ENCODE measurements at places on chromosomes 16 and 17.

GRCh38 chr16:78494674-78495073 is 395.2 kb downstream of the WWOX start:
- no peak for DNase-seq

DNA sequence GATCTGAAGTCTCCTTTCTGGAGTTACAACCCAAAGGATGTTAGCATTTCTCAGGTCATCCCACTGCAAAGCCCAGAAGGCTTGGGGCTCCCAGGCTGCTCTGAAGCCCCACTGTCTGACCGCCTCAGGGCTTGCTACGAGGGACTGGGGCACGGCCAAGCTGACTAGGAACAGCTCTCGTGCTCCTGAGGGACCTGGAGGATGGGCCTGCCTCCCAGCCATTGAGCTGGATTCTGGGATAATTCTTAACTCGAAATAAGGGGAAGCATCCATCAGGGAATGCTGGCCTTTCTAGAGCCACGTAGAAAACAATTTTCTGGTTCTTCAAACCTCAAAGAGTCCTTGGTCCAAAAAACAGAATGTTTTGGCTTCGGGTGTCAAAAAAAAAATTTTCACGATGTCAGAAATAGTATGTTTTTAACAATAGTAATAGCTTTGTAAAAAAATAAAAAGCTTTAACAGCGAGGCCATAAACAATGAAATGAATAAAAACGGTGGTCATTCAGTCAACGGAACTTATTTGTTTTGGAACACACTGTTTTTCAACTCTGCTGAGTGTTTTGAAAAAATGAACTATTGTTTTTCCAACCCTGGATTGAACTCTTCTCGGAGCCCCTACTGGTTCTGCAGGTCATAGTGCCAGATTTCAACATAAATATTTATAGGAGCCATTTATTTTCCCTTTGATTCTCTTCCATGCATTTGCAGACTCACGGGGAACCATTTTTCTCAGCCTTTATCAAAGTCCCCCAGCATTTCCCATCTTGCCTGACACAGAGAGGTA is 16.4 kb upstream of the HERPUD1 start:
- DNase-seq, result no peak

GRCh38 chr16:3938471-3938842 is 57.9 kb upstream of the CREBBP start:
- no peak for DNase-seq

- no peak for DNase-seq
These were observed 26.0 kb downstream of the NECAB2 start for GRCh38 chr16:83994087-83994486.

GRCh38 chr17:49226771-49227435 is 3.7 kb downstream of the PHOSPHO1 start:
- DNase-seq, result no peak

GRCh38 chr16:55577887-55578286 is 11.4 kb downstream of the CAPNS2 start:
- no peak for DNase-seq

DNA sequence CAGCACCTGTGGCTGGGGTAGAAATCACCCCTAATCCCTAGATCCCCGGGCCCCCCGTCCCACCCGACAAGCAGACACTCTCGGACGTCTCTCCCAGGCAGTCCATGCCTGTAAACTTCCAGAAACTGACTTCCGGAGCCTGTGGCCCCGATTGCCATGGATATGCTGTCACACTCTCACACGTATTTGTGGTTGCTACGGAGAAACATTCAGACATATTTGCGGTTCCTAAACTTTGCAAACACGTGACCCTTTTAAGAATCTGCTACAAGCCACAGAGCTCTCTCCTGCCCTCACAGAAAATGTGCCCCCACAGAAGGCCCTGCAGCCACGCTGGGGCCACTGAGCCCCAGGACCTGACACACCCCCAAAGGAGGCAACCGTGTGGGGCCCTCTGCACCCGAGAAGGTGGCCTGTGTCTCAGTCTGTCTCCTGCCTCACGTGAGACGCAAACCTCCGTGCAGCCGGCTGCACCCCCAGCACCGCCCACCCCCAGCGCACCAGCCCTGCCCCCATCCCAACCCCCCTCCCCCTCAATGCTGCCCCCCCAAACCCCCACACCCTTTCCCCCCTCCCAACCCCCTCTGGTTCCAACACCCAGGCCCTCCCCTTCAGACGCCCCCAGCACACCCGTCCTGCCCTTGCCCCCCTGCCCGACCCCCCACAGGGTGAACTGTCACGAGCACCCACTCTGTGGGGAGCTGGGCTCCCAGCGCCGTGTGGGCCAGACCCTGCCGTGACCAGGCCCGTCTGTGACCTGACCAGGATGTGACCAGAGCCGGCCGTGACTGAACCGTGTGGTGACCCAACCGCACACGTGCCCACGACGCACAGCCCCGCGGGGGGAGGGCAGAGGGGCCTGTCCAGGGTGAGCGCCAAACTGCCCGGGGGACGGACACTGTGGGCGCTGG is 66.3 kb upstream of the METRNL start:
- peak; percentile 5 for DNase-seq

DNA sequence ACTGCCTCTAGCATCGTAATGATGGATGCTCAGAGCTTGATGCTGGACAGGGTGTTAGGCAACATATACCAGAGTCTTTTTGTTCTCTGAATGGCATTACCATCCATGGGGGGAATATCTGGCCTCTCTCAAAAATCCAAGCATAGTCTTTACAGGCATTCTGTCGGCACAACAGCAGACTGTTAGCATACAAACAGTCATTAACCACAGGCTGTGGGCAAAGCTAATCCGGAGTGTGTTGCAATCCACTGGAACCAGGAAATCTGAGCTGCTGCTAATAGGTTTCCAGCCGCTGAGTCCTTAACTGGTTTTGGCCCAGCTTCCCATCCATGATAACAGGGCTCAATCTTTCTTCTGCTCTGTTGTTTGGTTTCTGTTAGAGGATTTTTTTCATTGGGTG is 371.9 kb downstream of the HS3ST3B1 start:
- no peak for DNase-seq

GRCh38 chr16:53168744-53169143 is 114.0 kb downstream of the CHD9 start:
- DNase-seq, result no peak

DNA sequence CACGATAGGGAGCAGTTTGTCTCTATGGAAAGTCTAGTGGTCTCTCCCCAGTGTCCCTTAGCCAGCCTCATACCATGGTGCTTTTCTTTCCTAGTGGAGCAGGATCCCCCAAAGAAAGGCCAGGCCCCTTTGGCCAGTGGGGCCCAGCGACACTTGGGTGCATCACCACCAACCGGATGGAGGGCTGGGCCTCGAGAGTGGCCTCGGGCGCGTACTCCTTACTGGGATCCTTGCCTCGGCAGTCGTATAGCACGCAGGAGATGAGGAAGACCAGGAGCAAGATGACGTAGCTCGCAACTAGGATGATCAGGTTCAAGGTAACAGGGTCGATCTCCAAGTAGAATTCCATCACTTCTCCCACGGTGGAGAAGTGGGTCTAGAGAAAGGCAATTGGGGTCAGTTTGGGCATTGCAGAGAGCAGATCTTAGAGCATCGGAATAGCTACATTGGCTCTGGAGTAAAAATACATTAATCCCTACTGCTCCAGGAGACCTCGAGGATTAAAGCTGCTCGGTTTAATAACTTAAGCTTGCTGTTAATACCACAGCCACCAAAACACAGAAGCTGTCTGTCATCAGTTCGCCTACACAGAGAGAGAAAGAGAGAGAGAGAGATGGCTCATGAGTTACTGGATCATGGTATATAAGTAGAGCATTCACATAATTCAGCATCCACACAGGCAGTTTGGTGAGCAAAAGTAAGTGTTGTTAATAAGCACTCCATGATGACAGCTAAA is at the start of gene SMIM36:
Gene SMIM36, minus strand, starts transcription at position 467 of the 736 bp plus-strand sequence.
- DNase-seq, result no peak

DNA sequence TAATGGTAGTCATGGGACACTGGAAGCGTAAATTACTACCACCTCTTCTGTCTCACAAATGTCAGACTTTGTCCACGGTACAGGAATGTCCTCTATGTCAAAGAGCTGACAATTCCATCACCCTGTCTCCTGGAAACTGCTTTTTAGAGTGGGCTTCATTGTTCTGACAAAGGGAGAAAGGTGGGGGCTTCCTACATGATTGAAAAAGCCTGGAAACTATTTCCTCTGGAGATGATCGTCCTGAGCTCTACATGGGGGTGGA is 53.1 kb downstream of the VAT1L start:
- DNase-seq, result no peak

DNA sequence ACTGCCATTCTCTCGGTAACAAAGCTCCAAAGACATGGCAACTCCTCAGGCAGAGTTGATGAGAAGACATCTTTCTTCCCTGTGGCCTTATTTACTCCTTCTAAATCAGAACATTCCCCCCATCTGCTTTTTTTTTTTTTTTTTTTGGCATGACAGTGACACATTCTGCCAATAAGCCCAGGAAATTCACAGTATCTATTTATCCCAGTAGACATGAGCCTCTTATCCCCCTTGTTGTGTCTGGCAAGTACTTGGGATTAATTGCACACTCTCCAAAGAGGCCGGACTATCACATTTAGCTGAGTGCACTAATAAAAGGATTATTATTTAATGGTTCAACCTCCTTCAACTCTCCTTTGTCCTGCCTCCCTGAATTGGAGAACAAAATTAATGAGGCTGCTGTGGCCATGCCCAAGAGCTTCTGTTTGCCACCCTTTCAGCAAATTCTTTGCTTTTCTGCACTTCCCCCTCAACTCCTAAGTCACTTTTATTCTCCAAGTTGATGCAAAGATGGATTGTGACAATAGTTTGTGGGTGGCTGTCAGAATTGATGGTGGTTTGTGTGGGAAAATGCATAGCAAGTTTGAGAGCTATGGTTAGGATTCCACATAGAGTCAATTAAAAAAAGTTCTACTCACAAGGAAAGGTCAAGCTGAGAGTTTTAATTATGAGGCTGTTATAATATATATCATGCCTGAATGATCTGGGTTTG is 47.2 kb downstream of the GPR139 start:
- DNase-seq, result no peak

DNA sequence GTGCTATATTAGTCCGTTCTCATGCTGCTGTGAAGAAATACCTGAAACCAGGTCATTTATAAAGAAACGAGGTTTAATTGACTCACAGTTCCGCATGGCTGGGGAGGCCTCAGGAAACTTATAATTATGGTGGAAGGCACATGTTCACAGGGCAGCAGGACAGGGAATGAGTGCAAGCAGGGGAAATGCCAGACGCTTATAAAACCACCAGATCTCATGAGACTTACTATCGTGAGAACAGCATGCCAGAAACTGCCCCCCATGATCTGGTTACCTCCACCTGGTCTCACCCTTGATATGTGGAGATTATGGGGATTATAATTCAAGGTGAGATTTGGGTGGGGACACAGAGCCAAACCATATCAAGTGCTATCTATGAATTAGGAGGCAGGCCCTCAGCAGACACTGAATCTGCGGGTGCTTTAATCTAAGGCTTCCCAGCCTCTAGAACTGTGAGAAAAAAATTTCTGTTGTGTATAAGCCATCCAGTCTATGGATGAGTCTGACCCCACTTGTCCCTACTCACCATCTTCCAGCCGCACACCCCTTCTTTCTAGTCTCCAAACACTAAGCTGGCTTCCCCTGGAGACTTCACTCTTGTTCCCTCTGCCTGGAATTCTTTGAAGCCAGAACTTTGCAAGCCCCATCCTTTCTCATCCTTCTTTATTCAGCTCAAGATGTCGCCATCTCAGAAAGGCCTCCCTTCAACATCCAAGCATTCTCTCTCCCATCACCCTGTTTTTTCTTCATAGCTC is 772 bp upstream of the NUP93 start:
- no peak for DNase-seq

GRCh38 chr17:12098568-12098967 is 77.9 kb downstream of the MAP2K4 start:
- DNase-seq, result peak; percentile 6

DNA sequence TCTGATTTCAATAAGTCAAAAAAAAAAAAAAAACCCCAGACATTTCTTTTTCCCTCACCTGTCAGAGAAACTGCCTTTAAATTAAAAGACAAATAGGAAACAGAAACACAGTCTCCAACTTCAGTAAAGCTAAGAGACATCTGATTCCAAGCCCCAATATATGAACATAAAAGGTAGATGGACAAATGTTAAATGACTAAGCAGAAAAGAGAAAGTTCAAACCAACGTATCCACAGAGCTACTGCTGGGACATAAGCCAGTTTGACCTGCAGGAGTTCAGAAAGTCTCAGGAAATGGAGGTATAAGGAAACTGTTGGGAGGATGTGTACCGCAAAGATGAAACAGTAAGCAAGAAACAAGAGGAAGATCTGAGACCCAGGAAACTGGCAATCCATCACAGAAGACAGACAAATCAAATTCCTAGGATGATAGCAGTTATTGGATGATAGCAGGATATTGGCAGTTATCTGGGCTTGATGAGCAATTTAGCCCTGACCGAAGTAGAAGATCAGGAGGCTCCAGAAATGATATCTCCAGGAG is 135.0 kb downstream of the BRIP1 start:
- no peak for DNase-seq

All from GM12891 (cell line).